OCI-LY7 (cell line): ENCODE measurements at places on chromosomes 1 and 21. TPM values are rescaled to one million over a fixed set of nuclear protein-coding genes. Genes with fewer than 3 reads are reported as not detected.

Gene SLAMF6
- 65.1 and 72.4 TPM in 2 replicates for total RNA-seq

DNA sequence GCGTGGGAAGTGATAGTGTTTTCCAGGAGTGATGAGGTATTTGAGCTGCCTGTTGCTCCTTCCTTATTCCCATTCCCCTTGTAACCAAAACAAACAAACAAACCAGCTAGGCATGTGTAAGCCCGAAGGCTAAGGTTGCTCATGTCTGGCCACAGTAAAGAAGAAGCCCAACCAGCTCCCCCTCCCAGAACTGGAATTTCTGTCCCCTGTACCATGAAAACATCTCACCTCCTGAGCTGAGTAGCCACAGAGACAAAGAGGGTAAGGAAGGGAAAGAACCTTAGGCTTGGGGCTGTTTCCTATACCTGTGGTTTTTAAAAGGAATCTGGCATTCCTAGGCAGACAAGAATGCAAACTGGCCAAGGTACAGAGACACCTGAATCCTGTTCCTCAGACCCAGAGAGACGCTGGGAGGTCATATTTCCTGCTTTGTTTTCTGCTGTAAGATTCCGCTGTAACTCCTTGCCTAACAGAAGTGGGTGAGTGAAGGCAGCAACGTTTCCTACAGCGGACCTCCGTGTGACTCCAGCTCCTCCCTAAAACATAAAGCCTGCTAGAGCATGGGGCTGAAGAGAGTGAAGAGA, 41.7 kb upstream of the RAB4A start:
- DNase-seq = no peak

GRCh38 chr1:19086176-19086875, 123.7 kb downstream of the UBR4 start:
- no peak for DNase-seq

DNA sequence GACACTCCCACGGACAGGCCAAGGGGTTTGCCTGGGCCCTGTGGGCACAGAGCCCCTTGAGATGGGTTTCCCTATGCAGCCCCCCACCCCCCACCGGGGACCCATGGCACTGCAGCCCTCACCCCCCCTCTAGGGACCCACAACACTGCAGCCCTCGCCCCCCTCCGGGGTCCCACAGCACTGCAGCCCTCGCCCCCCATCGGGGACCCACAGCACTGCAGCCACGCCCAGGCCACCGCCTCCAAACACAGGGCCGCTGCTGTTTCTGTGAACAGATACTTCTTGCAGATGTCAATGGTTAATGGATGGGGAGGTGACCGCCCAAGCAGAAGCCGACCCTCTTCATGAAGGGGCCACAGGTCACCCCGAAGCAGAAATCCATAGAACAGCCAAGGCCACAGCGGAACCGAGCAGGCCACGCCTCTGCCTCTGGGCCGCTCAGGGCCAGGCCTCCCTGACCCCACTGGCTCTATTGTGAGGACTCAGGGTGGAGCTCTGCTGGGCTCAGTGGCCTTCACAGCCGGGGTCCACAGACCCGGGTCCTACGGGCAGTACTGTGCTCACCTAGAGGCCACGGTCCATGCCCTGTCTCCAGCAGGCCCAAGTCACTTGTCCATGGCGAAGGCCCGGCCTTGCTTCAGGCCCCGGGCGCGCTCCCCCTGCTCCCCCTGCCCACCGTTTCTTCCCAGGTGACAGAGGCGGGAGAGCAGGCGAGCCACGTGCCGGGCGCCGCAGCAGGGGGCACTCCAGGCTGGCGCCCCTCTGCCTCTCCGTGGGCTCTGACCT, 4.1 kb upstream of the POFUT2 start:
- DNase-seq = no peak

- no peak for DNase-seq
Measured at GRCh38 chr1:175136246-175136645, 56.3 kb downstream of the KIAA0040 start.

Gene ERO1B
- 11.0 and 14.2 TPM in 2 replicates for total RNA-seq

GRCh38 chr1:206014601-206015000, 9.1 kb downstream of the CTSE start:
- DNase-seq = no peak

Gene S100A14
- not detected in 2 replicates for total RNA-seq

- DNase-seq = no peak
Measured at GRCh38 chr1:239874831-239875230, 216.9 kb upstream of the FMN2 start.

- DNase-seq = no peak
Measured at GRCh38 chr21:37771181-37771580, 145.1 kb downstream of the KCNJ6 start.

- no peak for DNase-seq
Measured at GRCh38 chr21:44962403-44962966, 22.7 kb downstream of the SLX9 start.

- no peak for DNase-seq
Measured at GRCh38 chr1:51484591-51484990, 34.5 kb downstream of the EPS15 start.

Gene AMY2A
- total RNA-seq = not detected in 2 replicates

GRCh38 chr1:177600321-177600720, 369.5 kb downstream of the SEC16B start:
- no peak for DNase-seq
